ENCODE measurements at places on chromosomes 3 and 15.

GRCh38 chr3:192216067-192216466, 511.3 kb downstream of the FGF12 start:
- DNase-seq: no peak

- DNase-seq: peak; percentile 29
Measured at GRCh38 chr3:46378426-46378942, 7.7 kb downstream of the CCR5 start.

GRCh38 chr3:31268868-31269267, 263.9 kb upstream of the STT3B start:
- DNase-seq: no peak

DNA sequence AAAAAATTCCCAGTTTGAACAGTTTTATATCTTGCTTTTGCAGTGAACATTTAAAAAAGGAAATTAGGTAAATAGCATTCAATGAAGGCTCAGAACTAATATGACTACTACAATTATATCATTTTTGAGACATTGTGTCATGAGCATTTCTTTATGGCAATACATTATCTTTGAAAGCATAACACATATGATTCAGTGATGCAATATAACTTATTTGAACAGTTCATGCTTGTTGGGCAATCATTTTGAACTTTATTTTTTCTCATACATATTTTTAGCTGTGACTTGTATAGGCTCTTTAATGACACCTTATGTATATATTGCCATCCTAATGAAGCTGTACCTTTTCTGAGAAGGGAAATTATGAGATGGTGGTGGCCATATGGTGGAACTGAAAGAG, 828.6 kb upstream of the NR2F2 start:
- no peak for DNase-seq

DNA sequence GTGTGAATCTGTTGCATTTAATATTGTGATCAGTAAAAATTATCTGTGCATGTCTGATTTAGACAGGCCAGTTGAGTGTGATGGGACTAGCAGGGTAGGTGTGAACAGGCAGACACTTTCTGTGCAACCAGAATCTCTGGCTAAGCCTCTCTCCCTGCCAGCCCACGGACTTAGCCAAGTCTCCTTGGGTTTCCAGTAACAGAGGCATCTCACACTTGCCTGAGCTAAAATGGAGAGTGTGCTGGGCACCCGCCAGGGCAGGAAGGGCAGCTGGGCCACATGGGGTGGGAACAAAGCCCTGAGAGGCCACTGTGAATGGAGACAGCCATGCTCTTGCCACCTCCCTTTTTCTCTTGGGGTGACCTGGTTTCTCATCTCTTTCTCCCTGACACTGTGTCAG, 12.5 kb upstream of the RPS27L start:
- DNase-seq: no peak

DNA sequence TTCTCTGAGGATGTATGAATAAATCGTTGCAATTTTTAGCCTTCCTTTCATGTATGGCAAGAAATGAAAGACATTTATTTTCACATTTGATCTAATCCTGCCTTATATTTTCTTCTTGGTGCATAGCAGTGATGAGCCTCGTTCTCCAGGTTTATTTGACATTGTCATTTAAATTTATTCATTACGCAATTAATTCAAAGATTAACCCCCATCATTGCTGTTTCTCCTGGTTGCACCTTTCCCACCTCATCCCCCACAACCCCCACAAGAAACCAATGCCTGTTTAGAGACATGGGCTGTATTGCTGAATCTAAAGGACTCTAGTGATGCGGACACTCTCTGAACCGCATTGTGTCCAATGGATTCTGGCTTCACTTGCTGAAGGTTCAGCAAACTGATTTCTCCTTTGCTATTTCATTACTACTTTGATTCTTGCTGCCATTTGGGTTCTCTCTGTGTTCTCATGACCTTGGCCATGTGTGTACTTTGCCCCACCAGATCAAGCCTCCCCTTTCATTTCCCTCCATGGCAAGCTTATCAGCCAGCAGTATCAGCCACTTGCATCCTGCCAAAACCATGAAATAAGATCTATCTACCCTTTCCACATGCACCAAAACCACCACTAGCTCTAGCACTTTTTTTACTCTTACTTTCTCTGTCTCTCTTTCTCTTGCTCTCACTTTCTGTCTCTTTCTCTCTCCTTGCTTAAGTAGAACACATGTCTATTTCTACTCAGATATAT, 382.7 kb downstream of the GBE1 start:
- no peak for DNase-seq

DNA sequence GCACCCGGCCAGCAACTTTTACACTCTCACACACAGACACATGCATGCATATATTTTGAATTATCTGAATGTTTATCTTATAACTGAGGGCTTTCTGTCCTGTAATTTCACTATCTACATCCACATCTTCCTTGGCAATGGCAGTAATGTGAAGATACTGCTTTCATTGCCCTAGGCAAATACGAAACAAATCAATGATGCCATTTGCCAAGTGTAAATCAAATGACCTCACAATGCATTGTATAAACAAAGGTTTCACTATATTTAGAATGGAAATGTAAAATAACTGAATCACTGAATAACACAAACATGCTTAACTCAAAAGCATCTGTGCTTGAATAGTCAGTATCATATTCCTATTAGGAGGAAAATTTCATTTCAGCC, 455.6 kb downstream of the TBL1XR1 start:
- no peak for DNase-seq

DNA sequence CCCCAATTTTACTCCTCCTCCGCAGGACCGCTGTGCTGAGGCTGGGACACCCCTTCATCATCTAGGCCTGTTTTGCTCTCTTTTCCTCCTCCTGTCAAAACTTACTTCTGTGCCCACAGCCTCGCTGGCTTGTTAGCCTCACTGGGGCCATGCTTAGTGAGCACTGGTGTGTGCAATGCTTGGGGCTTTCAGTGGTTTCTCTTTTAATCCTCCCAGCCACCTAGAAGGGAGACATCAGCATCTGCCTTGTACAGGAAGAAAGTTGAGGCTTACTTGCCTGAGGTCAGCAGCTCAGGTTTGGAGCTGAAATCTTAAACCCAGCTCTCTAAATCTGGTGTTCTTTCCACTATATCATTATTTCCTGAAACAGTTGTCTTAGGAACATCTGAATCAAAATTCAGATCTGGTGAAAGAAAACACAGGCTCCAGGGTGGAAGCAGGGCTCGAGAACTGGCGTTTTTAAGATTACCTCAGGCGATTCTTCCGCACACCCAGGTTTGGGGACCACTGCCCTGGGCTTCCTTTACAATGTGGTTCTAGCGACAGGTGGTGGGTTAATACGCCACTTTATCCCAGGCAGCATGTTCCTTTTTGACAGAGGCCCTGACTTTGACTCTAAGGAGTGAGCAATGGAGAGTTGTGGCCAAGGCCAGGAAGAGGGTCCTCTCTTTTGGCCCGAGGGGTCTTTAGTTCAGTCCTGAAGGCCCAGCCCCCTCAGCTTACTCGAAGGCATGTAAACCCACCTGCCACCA, 3.8 kb downstream of the THSD4 start:
- peak; percentile 57 for DNase-seq

DNA sequence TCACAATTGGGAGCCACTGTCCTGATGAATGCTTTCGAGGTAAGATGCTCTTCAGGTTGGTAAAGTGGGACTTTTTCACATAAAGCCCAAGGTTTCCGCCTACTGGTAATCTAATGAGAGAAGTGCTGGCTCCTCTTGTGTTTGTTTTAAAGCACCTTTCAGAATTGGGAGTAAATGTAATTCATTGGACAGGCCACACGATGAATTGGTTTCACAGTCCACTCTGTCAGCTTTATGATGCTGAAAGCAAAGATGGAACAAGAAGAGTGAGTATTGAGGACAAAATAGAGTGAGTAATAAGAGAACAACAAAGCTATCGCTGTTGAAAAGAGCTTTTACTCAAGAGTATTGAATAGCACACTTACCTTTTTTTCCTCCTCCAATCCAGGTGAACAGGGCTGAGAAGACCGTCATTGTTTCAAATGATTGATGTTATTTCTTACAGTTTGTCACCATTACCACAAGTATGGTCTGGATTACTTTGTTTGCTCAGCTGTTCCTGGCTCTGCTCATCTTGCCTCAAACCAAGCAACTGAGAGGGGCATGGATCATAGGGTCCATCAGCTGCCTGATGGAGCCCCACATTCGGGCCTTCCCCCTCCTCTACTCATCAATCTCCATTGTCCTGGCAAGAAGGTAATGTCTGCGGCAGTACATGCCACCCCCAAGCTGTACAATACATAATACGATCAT, 136.1 kb upstream of the CNTN4 start:
- peak; percentile 47 for DNase-seq

- DNase-seq: no peak
Measured at GRCh38 chr3:132174500-132174899, 139.7 kb upstream of the CPNE4 start.

DNA sequence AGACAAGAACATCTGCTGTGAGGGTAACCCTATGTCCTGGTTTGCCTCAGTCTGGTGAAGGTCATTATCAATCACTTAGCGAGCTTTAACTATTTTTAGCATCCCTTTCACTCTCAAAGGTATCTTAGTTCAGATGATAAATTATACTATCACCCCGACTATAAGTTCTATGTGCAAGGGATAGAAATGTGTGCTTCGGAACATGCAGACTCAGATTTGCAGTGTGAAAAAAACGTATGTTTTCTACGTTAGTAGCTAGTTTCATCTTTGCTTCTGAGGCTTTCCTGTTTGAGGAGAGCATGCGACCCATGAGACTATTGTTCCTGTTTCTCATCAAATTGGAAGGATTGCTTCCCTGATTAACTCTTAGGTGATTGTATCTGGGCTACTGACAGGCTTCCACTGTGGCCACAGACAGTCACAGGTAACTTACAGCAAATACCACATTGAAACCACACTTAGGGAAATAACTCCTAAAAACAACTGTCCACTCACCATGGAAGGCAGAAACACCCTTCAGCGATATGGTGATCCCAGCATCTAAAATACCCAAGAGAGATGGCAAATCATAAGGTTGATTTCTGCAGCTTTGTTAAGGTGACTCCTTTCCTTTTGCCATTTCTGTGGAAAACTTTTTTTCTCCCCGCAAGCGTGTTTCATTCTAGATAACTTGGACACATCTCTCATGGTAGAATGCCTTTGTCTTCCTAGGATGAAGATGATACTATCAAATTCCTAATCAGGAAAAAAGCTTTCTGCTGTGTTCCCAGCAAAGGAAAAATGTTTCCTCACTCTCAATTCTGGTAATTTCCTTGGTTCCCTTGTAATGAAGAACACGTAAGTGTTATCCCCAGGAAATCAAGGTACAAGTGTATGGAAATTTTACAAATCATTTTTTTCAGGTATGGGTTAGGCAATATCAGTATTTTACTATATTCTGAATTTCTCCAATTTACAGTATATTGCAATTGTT, 5.2 kb downstream of the GCSAM start:
- no peak for DNase-seq

DNA sequence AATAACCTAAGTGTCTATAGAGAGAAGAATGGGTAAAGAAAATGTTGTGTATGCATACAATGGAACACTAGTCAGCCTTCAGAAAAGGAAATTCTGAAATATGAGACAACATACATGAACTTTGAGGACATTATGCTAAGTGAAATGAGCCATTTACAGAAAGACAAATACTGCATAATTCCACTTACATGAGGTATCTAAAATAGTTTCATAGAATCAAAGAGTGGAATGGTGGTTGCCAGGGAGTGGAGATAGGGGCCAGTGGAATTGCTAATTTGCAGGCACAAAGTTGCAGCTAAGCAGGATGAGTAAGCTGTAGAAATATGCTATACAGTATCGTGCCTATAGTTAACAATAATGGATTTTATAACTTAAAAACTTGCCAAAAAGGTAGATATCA, 779.6 kb upstream of the ARPP21 start:
- no peak for DNase-seq

DNA sequence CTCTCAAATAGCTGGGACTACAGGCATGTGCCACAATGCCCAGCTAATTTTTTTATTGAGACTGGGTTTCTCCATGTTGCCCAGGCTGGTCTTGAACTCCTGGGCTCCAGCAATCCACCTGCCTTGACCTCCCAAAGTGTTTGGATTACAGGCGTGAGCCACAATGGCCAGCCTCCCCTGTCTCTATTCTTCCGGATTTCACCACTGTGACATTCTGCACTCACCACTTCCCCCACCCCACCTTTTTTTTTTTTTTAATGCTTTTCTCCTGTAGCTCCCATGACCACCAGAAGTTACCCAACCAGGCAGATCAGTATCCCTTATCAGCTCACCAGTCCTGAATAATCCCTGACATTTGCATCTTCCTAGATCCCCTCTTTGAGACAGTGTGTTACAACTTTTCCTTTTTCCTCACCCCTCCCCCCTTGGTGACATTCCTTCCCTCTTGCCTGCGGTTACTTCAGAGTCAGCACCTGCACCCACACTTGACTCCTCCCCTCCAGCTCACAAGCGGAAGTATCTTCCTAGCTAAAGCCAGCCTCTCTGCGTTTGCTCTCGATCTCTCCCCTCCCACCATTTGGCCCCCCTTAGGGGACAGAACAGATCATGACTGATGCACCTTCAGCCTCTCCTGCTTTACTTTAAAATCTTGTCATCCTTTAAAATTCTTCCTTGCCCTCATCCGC, 13.5 kb upstream of the ZNF592 start:
- peak; percentile 46 for DNase-seq

DNA sequence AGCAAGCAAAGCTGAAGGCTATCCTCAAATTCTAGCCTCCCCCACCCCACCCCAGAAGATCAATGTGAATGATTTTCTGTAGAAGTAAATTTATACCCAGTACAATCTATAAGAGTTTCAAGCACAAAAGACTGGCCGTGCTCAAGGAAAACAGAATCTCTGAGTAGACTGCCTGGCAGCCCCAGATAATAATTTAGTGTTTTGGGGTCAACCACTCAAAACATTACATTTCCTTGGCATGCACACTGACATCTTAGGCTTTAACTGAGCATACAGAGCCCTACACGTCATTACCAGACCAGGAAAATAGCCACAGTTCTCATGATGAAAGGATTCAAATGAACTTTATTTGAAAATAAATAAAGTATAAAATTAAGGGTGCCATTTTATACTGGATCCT, 376.5 kb downstream of the TBL1XR1 start:
- DNase-seq: no peak

DNA sequence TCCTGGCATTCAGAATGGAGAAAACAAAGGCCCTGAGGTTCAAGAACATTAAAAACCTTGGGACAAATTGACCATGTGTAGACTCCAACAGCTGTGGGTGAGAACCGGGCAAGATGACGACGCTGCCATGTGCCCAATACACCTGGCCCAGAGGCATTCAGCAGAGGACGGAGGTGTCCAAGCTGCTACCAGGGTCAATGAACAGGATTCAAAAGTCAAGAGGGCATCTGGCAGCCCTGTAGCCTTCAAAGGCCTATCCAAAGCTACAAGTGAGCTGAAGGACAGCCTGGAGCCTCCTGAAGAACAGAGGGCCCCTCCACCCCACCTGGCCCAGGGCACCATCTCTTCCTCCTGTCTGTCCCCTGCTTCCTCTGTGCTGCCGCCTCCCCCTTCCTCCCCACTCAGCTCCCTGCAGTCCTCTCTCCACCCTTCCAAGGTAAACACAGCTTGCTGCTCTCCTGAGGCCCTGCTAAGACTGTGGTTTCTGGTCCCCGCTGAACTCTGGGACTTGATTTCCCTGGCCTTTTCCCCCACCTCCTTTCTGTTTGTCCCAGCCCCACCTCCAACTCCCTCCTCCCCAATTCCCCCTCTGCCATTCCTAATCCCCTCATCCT, 57.5 kb downstream of the HMCES start:
- no peak for DNase-seq

GRCh38 chr3:82354228-82354627, 592.8 kb upstream of the GBE1 start:
- DNase-seq: no peak

Data from SJCRH30 (cell line).